ENCODE measurements at places on chromosomes 1 and 21. TPM values are rescaled to one million over a fixed set of nuclear protein-coding genes. Genes with fewer than 3 reads are reported as not detected.

Gene LORICRIN
- total RNA-seq: not detected

Gene SLFNL1
- total RNA-seq: not detected

Gene SEMA4A
- 2.5 TPM for total RNA-seq

Gene CLEC20A
- not detected for total RNA-seq
